CD14-positive monocyte (primary cell): ENCODE measurements at places on chromosomes 3 and 15. TPM values are rescaled to one million over a fixed set of nuclear protein-coding genes. Genes with fewer than 3 reads are reported as not detected.

DNA sequence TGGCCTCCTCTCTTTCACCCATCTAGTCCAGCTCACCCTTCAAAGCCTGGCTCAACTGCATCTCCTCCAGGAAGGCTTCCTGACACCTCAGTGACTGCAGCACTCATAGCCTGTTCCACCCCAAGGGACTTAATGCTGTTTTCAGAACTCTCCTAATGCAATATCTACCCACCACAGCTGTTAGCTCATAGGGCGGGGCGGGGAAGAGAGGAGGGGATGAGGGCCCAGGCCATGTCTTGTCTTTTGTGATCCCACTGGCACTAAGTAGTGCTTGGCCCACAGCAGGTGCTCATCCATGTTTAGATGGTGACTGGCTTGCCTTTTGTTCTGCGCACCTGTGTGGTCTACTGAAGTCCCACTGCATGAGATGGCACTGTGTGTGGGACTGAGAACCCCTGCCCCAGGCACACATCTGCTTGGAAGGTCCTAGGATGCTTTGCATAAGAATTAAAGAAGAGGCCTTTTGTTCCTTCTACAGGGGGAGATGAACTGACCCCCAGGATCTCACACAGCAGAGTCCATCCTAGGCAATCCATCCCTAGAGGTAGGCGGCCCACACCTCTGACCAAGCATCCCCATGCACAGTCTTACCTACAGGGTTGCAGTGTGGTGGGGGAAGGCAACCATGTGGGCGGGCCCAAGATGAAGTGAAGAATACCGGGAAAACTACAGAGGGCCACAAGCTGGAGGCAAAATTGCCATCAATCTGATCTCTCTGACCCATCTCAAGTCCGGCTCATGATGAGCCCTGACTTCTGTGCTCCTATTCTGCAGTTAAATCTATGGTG, 23.0 kb downstream of the SLC12A8 start:
- DNase-seq, result no peak
- no peak overlapping the region for H3K27ac ChIP-seq
- no peaks in the 10 kb centered on the region for H3K36me3 ChIP-seq
- H3K27me3 ChIP-seq, result no peaks in the 10 kb centered on the region
- H3K4me1 ChIP-seq, result no peaks in the 10 kb centered on the region
- H3K4me3 ChIP-seq, result no peak overlapping the region

DNA sequence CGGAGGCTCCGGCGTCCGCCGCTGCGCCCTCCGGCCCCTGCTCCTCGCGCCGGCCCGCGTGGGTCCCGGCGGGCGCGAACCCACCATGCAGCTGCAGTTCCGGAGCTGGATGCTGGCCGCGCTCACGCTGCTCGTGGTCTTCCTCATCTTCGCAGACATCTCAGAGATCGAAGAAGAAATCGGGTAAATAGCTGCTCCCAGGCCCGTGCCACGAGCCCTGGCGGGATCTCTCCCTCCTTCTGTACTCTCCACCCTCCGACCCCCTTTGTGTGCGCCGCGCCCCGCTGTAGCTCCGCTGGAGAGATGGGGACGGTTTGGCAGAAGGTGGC, 263 bp downstream of the ST8SIA2 start:
- H3K27ac ChIP-seq, result no peak overlapping the region
- peaks cover 42% of the 10 kb centered on the region for H3K27me3 ChIP-seq
- no peak for DNase-seq
- H3K4me1 ChIP-seq, result no peaks in the 10 kb centered on the region

DNA sequence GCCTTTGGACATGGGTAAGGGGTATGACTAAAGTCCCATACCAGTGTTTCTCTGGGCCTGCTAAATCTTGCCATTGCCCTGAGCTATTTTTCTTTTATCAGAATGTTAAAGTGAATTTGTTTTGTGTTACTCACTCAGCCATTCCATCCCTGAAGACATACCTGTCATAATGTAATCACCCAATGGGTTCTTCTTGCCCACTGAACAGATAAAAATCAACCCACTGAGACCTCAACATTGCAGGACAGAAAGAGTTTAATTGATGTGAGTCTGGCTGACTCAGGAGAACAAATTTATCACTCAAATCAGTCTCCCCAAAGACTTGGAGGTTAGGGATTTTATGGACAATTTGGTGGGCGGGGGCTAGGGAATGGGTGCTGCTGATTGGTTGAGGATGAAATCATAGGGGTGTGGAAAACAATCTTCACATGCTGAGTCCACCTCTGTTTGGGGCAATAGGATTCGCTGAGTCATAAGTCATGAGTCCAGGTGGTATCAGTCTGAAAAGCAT, 47.4 kb downstream of the ILDR1 start:
- H3K4me3 ChIP-seq, result no peak overlapping the region
- no peak overlapping the region for H3K27ac ChIP-seq
- DNase-seq, result no peak
- no peaks in the 10 kb centered on the region for H3K27me3 ChIP-seq

DNA sequence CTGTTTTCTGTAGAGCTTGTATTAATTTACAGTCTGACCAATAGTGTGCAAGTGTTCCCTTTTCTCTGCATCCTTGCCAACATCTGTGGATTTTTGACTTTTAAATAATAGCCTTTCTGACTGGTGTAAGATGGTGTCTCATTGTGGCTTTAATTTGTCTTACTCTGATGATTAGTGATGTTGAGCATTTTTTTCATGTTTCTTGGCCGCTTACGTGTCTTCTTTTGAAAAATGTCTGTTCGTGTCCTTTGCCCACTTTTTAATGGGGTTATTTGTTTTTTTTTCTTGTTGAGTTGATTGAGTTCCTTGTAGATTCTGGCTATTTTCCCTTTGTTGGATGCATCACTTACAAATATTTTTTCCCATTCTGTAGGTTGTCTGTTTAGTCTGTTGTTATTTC, 7.6 kb upstream of the ACOX2 start:
- H3K36me3 ChIP-seq, result no peaks in the 10 kb centered on the region
- no peak overlapping the region for H3K4me3 ChIP-seq
- no peaks in the 10 kb centered on the region for H3K27me3 ChIP-seq
- no peak overlapping the region for H3K27ac ChIP-seq
- no peak for DNase-seq

DNA sequence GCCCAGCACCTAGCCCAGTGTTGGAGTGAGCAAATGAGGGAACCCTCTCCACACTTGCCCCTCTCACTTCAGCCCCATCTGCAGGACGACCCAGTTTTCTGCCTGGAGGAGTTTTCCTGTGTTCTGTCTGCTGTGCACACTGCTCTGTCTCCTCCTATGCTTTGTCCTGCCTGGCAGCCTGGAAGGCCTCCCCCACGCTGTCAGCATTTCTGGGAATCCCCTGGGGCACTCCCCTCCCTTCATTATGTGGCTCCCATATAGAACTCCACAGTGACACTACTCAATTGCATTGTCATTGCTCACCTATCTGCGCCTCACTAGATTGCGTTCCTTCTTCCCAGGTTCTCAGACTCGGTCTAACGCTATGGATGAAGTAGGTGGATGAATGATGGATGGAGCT, 13.9 kb downstream of the CLSTN2 start:
- no peak for DNase-seq
- no peaks in the 10 kb centered on the region for H3K4me1 ChIP-seq
- H3K4me3 ChIP-seq, result no peak overlapping the region
- H3K27me3 ChIP-seq, result peaks cover 2% of the 10 kb centered on the region

- H3K4me1 ChIP-seq, result peaks cover 32% of the 10 kb centered on the region
- H3K27me3 ChIP-seq, result no peaks in the 10 kb centered on the region
- no peak overlapping the region for H3K4me3 ChIP-seq
- no peak for DNase-seq
Measured at GRCh38 chr15:75731248-75732151, 18.9 kb upstream of the CSPG4 start.

GRCh38 chr15:74050127-74050526, 32.2 kb downstream of the GOLGA6A start:
- no peak overlapping the region for H3K4me3 ChIP-seq
- H3K4me1 ChIP-seq, result peaks cover 15% of the 10 kb centered on the region
- no peak overlapping the region for H3K27ac ChIP-seq
- no peaks in the 10 kb centered on the region for H3K27me3 ChIP-seq
- no peak for DNase-seq
- no peaks in the 10 kb centered on the region for H3K36me3 ChIP-seq

The GOLGA8T gene
- not detected for polyA plus RNA-seq

The RETNLB gene
- polyA plus RNA-seq, result not detected in 2 replicates

The PARP3 gene
- polyA plus RNA-seq, result 1.2 TPM

The PRKCI gene
- 11.6 TPM for polyA plus RNA-seq

The MUC4 gene
- polyA plus RNA-seq, result not detected in 2 replicates

The FGF7 gene
- polyA plus RNA-seq, result not detected in 2 replicates
